Tibial artery (tissue), 4 donors: ENCODE measurements at places on chromosomes 2 and 18.

GRCh38 chr18:8095947-8096570, 513.2 kb upstream of the RAB12 start:
- no peaks in the 10 kb centered on the region for H3K4me1 ChIP-seq
- H3K36me3 ChIP-seq = peaks cover 11% of the 10 kb centered on the region
- H3K4me3 ChIP-seq = no peak overlapping the region

DNA sequence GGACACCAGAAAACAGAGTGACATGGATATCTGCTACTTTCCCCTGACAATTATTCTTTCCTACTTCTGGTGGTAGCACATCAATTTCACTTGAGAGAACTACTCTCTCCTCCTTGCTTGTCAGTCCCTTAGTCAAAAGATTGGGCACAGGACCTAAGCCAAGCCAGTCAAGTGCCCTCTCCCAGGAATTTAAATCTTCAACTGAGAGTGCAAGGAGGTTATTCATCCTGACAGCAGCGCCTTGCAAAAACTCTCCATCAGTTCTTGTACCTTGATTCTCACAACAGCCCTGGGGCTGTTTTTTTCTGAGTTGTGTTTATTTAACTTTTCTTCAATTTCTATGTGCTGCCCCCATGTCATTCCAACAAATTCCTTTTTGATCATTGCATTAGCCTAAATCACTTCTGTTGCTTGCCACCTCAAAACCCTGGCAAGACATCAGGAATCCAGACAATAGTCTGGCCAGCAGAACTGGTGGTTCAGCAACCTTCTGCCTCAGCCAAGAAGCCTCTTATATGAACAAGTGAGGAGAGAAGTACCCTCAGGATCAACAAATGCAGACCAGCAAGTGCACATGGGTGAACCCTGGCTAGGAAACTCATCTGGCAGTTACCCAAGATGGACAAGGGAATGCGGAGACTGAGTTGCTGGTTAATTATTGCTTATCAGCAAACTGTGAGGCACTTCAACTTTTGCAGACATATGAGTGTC, 19.4 kb downstream of the COL4A3 start:
- DNase-seq = no peak
- H3K4me1 ChIP-seq = no peaks in the 10 kb centered on the region
- H3K27me3 ChIP-seq = no peaks in the 10 kb centered on the region
- no peaks in the 10 kb centered on the region for H3K36me3 ChIP-seq

DNA sequence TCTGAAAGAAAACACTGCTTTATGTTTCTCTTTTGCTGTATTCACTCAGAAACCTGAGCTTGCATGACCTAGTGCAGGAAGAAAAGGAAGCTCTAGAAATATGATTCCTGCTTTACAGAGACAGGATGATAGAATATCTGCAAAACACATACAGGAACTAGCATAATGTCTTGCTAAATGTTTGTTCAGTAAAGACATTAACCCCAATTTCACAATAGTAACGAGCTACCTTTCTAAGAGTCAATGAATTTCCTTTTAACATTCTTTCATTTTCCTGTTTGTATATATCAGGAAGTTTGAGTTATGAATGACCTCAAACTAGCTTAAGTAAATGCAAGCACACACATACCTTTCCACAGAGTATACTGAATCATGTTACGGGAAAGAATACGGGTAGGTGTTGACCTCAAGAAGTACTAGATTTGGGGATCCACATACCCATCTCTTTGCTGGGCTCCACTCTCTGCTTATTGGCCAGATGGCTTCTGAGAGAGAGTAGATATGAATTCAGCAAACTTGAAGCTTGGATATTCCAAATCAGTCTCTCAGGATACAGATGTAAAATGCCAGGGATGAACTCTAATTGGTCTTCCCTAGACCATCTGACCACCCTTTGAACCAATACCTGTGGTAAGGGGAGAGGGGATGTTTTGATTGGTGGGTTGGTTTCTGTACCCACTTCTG, 18.2 kb upstream of the ACSL3 start:
- no peak overlapping the region for H3K4me3 ChIP-seq
- H3K27me3 ChIP-seq = no peaks in the 10 kb centered on the region
- H3K27ac ChIP-seq = no peak overlapping the region
- H3K4me1 ChIP-seq = no peaks in the 10 kb centered on the region
- DNase-seq = no peak

DNA sequence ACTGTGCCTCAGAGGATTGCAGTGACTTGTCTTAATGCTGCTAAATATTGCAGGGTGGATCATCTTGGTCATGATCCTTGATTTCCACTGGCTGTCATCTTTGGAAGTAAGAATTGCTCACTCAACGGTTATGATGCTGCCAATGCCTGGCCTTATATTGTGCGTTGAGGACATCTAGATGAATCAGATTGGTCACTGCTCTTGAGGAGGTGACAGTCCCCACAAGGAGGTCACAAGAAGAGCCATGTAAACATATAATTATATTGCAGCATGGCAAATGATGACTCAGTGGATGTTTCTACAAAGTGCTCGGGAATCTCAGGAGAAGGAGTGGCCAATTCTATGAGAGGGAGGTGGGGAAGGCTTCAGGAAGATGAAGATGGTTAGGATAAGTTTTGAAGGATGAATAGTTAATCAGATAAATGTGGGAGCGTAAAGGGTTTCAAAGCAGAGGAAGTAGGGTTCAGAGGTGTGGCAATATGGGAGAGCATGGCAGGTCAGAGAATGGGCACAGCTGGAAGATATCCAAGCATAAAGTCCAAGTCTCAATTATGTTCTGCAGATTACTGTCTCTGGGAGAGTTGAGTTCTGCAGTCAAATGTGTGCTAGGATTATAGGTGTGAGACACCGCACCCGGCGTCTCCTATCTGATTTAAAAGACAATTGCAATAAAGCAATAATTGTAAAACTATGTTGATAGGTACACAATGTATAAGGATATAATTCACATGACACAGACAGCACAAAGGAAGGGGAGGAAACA, 21.3 kb upstream of the TMEM131 start:
- H3K27ac ChIP-seq = no peak overlapping the region
- no peak overlapping the region for H3K4me3 ChIP-seq
- no peaks in the 10 kb centered on the region for H3K36me3 ChIP-seq
- DNase-seq = no peak
- H3K27me3 ChIP-seq = no peaks in the 10 kb centered on the region
- peaks cover 8% of the 10 kb centered on the region for H3K4me1 ChIP-seq

- H3K4me1 ChIP-seq = peaks cover 23% of the 10 kb centered on the region
- peaks cover 96% of the 10 kb centered on the region for H3K27me3 ChIP-seq
- no peak for DNase-seq
- H3K36me3 ChIP-seq = no peaks in the 10 kb centered on the region
Observed at GRCh38 chr2:70901227-70902066, 34.3 kb upstream of the ATP6V1B1 start.

DNA sequence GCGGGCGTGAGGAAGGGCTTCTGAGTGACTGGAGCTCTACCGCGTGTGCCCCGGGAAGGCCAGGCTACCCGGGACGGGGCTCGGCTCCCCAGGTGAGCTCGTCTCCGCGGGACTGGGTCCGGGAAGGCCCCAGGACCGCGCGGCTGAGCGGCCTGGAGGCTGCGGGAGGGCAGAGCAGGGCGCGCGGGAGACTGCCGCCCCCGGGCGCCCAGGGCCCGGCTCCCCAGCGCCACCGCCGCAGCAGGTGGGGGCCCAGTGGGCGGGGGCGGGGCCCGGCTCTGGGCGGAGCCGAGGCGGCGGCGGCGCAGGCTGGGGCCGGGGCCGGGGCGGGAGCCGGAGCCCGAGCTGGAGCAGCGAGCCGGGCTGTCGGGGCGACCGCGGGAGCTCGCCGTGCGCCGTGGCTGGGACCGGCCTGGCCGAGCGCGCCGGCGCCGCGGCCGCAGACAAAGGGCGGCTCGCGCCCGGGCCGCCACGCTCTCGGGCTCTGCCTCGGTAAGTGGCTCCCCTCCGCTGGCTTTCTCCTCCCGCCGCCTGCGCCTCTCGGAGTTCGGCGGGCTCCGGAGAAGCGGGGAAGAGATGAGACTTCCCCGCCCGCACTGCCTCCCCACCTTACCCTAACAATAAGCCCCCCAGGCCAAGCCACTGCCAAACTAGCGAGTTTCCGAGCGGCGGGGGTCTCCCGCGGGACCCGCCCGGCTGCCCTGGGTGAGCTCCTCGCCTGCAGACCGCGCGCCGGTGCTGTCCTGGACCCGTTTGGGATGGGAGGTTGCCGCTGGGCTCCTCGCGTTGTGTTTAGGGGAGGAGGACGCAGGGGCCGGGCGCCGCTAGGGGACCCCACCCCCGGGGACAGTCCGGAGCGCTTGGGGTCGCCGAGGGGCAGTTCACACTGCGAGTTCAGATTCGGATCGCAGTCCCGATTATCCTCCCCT, at the start of gene MAPK4:
TSS of gene MAPK4 (plus strand) at position 336 of the 929 bp plus-strand sequence. CDS start 103,872 bp downstream, outside the sequence.
- no peaks in the 10 kb centered on the region for H3K27me3 ChIP-seq
- no peaks in the 10 kb centered on the region for H3K36me3 ChIP-seq
- peak within 1 kb of the TSS; percentile 78 for H3K4me3 ChIP-seq
- no peak for DNase-seq
- H3K4me1 ChIP-seq = peaks cover 33% of the 10 kb centered on the region
- peak within 1 kb of the TSS; percentile 90 for H3K27ac ChIP-seq

DNA sequence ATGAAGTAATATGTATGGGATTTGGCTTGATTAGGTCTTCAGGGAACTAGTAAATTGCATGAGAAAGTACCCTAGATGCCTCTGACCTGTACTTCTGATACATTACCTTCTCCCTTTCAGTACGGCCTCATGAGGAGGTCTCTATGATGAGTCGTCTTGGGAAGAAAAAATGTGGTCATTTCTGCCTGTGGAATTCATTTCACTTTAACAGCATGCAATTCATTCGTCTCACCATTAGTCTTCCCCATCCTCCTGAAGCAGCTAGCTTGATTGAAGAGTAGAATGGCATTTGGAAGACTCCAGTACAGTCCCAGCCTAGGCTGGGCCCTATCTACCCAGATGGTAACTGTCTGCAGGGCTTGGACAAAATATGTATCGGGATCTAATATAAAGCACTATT, 52.2 kb downstream of the TMX3 start:
- H3K4me3 ChIP-seq = no peak overlapping the region
- no peak for DNase-seq
- H3K4me1 ChIP-seq = peaks cover 18% of the 10 kb centered on the region

- H3K4me3 ChIP-seq = no peak overlapping the region
- no peaks in the 10 kb centered on the region for H3K36me3 ChIP-seq
- H3K4me1 ChIP-seq = peaks cover 9% of the 10 kb centered on the region
- DNase-seq = no peak
- H3K27me3 ChIP-seq = no peaks in the 10 kb centered on the region
Observed at GRCh38 chr2:152376968-152377367, 42.0 kb downstream of the FMNL2 start.

- no peak overlapping the region for H3K4me3 ChIP-seq
- no peaks in the 10 kb centered on the region for H3K36me3 ChIP-seq
- H3K27ac ChIP-seq = no peak overlapping the region
- no peak for DNase-seq
Observed at GRCh38 chr2:226073496-226074160, 674.1 kb downstream of the NYAP2 start.

- no peaks in the 10 kb centered on the region for H3K4me1 ChIP-seq
- H3K27ac ChIP-seq = no peak overlapping the region
- H3K27me3 ChIP-seq = no peaks in the 10 kb centered on the region
- no peak for DNase-seq
- no peaks in the 10 kb centered on the region for H3K36me3 ChIP-seq
- H3K4me3 ChIP-seq = no peak overlapping the region
Observed at GRCh38 chr2:235116885-235117492, 165.2 kb downstream of the SH3BP4 start.

- no peak overlapping the region for H3K4me3 ChIP-seq
- H3K36me3 ChIP-seq = no peaks in the 10 kb centered on the region
- no peaks in the 10 kb centered on the region for H3K4me1 ChIP-seq
Observed at GRCh38 chr18:35750929-35751328, 169.4 kb downstream of the GALNT1 start.

DNA sequence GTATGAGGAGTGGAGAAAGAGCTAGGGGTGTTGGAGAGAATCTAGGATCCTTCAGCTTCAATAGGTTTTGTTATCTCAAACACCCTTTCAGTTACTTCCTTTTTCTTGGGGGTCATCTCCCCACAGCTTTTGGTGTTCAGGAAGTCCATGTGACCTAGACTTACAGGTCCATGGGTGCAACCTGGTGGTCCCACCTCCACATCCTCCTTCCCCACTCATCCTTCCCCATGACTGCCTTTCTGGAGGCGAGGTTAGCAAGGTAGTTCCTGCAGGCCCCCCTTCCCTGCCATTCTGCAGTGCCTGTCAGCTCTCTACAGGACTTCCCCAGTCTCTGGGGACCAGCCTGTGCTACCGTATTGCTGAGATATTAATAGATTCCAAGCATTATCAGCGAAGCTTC, 107.6 kb downstream of the TMEM17 start:
- H3K36me3 ChIP-seq = no peaks in the 10 kb centered on the region
- no peak overlapping the region for H3K4me3 ChIP-seq

GRCh38 chr2:62196278-62196901, 475 bp downstream of the B3GNT2 start:
- H3K36me3 ChIP-seq = no peaks in the 10 kb centered on the region
- peak overlapping the region; percentile 93 for H3K27ac ChIP-seq
- peaks cover 47% of the 10 kb centered on the region for H3K4me1 ChIP-seq
- peak overlapping the region; percentile 88 for H3K4me3 ChIP-seq
